ENCODE measurements at places on chromosomes 6 and 20. TPM values are rescaled to one million over a fixed set of nuclear protein-coding genes. Genes with fewer than 3 reads are reported as not detected.

The PDE10A gene
- not detected for total RNA-seq

The NKAIN2 gene
- not detected for total RNA-seq

The DNMT3B gene
- 1.1 TPM for total RNA-seq

The SIRPB2 gene
- not detected for total RNA-seq

The COL21A1 gene
- total RNA-seq, result not detected

The ARFGEF3 gene
- total RNA-seq, result 0.47 TPM

The FAM217A gene
- not detected for total RNA-seq

DNA sequence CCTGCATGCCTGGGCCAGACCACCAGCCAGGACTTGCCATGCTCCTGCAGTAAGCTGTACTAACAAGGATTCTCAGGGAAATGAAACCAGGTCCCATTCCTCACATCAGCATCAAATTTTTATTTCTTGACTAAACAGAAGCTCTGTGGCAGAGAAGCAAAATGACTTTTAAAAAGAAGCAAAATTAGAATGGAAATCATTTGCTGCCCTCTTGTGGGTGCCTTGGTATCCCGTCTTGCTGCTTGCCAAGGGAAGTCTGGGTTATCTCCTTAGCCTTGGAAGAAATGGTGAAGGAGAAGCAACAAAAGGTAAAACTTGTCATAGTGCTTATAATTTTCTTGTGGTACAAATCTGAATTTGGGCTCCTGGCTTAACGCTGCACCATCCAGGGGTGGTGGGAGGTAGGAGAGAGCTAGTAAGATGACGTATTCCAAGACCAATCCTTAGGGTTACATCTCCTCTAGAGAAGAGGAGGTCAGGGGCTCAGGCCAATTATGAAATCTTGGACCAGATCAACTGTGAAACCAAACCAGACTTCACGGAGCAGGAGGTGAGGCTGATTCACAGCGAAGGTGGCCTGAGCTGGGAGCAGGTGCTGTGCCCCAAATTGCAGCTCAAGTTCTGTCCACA lies 107.5 kb downstream of the FAXC start:
- DNase-seq, result no peak
- H3K4me1 ChIP-seq, result no peaks in the 10 kb centered on the region
- no peak overlapping the region for H3K27ac ChIP-seq
- H3K27me3 ChIP-seq, result peaks cover 4% of the 10 kb centered on the region

DNA sequence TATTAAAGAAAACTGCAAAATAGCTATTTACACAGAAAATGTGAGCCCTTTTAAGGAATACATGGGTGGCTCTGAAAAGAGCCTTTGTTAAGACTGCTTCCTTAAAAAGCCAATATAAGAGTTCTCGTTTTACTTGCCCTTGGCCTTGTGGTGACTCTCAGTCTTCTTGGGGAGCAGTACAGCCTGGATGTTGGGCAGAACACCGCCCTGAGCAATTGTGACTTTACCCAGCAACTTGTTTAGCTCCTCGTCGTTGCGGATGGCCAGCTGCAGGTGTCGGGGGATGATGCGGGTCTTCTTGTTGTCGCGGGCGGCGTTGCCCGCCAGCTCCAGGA lies 111.5 kb downstream of the HFE start:
- H3K27me3 ChIP-seq, result no peaks in the 10 kb centered on the region
- DNase-seq, result no peak
- peak overlapping the region; percentile 93 for H3K27ac ChIP-seq
- peak overlapping the region; percentile 87 for H3K4me3 ChIP-seq
- H3K4me1 ChIP-seq, result peaks cover 51% of the 10 kb centered on the region

GRCh38 chr20:42742926-42743325 lies 446.8 kb downstream of the PTPRT start:
- no peaks in the 10 kb centered on the region for H3K36me3 ChIP-seq
- H3K27me3 ChIP-seq, result no peaks in the 10 kb centered on the region
- H3K27ac ChIP-seq, result no peak overlapping the region

DNA sequence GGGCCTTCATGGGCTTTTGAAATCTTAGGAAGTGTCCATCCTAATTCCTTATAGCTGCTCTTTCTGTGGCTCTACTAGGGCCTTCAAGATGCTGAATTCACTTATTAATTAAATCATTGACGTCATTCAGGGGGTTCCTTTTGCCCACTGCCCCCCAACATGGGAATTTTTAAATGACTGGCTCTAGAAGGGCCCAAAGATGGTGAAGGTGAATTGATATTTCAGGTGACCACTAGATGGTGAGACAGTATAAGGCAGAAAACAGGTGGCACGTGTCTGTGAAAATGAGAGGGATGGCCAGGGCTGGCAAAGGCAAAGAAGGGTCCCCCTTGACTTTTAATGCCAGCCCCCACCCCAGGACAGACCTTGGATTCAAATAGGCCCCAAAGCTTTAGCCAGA lies 11.8 kb downstream of the GNAS start:
- no peaks in the 10 kb centered on the region for H3K36me3 ChIP-seq
- no peak overlapping the region for H3K4me3 ChIP-seq
- H3K27ac ChIP-seq, result no peak overlapping the region

GRCh38 chr20:24139846-24140245 lies 151.3 kb upstream of the GGTLC1 start:
- no peaks in the 10 kb centered on the region for H3K36me3 ChIP-seq
- no peaks in the 10 kb centered on the region for H3K27me3 ChIP-seq
- no peak for DNase-seq
- no peak overlapping the region for H3K4me3 ChIP-seq
- no peaks in the 10 kb centered on the region for H3K4me1 ChIP-seq

DNA sequence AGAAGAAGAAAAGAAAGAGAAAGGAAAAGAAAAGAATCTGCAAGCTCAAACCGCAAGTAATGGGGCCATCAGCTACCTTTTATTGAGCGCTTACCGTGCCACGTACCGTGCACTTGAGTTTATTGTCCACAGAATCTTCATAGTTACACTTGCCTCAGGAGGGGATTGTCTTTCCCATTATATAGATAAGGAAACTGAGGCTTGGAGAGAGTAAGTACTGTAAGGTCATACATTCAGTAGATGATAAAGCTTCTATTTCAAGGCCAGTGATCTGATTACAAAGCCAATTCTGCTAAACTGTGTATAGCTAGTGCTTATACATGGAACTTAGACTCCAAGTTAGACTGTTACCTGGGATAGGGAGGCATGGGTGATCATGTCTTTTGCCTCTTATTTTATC lies 110.4 kb upstream of the IYD start:
- peaks cover 12% of the 10 kb centered on the region for H3K27me3 ChIP-seq
- DNase-seq, result no peak
- H3K27ac ChIP-seq, result no peak overlapping the region
- H3K36me3 ChIP-seq, result no peaks in the 10 kb centered on the region
- H3K4me3 ChIP-seq, result no peak overlapping the region

GRCh38 chr20:63316502-63316921 lies 23.5 kb downstream of the COL20A1 start:
- no peaks in the 10 kb centered on the region for H3K4me1 ChIP-seq
- H3K27ac ChIP-seq, result no peak overlapping the region
- no peak for DNase-seq
- H3K4me3 ChIP-seq, result no peak overlapping the region

- H3K27me3 ChIP-seq, result no peaks in the 10 kb centered on the region
- H3K36me3 ChIP-seq, result no peaks in the 10 kb centered on the region
- H3K4me1 ChIP-seq, result peaks cover 73% of the 10 kb centered on the region
- peak overlapping the region; percentile 90 for H3K27ac ChIP-seq
- DNase-seq, result peak; percentile 50
- H3K4me3 ChIP-seq, result peak overlapping the region; percentile 49
These were observed 100.7 kb upstream of the CARMIL1 start for GRCh38 chr6:25178336-25179035.

GRCh38 chr20:59318803-59319202 lies 18.4 kb downstream of the EDN3 start:
- no peak overlapping the region for H3K4me3 ChIP-seq
- no peaks in the 10 kb centered on the region for H3K36me3 ChIP-seq
- H3K27me3 ChIP-seq, result peaks cover 7% of the 10 kb centered on the region
- no peak overlapping the region for H3K27ac ChIP-seq

DNA sequence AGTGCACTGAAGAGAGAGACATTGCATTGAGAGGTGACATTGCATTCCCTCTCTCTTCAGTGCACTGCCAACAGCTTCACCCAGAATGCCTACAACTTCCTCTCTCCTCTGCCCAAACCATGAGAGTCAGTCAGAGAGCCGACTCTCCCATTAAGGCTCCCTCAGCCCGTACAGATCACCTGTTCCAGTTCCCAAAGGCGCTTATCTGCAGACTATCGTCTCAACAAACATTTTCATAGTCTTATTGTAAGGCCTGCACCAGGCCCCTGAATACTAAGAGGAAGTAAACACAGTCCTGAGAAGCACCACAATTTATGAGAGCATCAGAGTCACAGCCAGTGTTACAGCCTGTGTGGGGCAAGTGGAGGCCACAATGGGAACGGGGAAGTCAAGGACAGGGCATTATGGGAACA lies 53.7 kb downstream of the GFOD1 start:
- peaks cover 57% of the 10 kb centered on the region for H3K4me1 ChIP-seq
- peak overlapping the region; percentile 36 for H3K27ac ChIP-seq
- H3K4me3 ChIP-seq, result no peak overlapping the region
- H3K36me3 ChIP-seq, result peaks cover 20% of the 10 kb centered on the region

DNA sequence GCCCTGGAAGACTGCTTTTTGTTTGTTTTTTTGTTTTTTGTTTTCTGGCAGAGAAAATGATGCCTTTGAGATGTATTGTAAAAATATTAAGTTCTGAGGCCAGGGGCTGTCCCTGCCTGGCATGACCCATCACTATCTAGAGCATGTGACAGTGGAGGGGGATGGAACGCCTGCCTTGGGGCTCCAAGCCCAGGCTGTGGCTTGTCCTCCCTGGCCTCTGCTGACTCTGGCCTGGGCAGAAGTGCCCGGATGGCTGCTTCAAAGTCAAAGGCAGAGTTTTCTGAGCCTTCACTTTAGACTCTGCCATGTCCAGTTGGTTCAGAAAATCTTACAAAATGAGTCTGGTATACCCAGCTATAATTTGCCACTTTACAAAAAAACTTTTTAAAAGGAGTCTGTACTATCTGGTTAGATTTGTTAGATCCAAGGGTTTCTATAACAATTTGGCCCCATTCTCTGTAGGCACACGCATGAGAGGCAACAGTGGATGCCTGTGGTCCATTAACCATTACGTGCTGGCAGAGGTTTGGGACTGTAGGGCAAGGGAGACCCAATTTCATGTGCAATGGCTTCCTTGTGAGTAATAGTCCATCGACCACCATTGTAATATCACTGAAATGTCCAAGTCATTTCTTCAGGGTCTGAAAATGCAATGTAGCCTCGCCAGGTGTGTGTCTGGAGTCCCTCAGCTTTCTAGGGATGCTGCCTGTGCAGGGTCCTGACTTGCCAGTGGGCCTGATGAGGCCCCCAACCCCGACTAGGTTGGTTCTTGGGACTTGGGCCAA lies 8.3 kb downstream of the PPP1R3G start:
- peaks cover 32% of the 10 kb centered on the region for H3K27me3 ChIP-seq
- H3K4me1 ChIP-seq, result no peaks in the 10 kb centered on the region
- no peak for DNase-seq

GRCh38 chr6:55664591-55665587 lies 85.9 kb upstream of the HMGCLL1 start:
- DNase-seq, result no peak
- H3K36me3 ChIP-seq, result no peaks in the 10 kb centered on the region
- H3K4me3 ChIP-seq, result no peak overlapping the region
- H3K27ac ChIP-seq, result no peak overlapping the region
- no peaks in the 10 kb centered on the region for H3K4me1 ChIP-seq

DNA sequence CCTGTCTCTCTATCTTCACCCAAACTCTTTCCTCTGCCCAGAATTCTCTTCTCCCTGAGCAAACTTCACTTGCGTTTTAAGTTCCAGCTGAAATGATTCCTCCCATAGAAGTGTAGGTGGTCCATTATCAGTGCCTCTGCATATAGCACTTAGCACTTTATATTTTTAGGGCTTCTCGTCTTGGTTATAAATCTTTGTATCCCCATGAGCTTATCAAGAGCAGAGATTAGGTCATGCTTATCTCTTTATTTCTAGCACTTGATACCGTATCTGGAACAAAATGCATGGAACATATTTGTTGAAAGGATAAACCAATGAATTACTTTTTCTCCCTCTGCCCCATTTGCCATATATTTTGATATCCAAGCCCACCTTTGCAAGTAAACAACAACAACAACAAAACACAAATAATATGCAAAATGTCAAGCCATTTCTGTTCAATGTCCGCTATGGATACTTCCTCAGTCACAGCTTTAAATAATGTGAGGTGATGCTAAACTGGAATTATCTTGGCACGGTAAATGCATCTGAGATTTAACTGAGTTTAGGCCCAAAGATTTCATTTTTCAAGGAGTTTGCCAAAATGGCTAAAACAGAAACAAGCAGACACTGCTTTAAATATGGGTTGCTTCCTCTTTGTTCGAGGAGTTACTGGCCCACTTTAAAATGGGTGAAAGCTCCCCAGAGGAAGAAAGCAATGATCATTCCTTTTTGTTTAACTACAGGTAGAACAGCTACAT lies 106.2 kb upstream of the STMND1 start:
- no peak overlapping the region for H3K27ac ChIP-seq
- no peak for DNase-seq
- H3K27me3 ChIP-seq, result peaks cover 29% of the 10 kb centered on the region
- H3K4me3 ChIP-seq, result no peak overlapping the region

DNA sequence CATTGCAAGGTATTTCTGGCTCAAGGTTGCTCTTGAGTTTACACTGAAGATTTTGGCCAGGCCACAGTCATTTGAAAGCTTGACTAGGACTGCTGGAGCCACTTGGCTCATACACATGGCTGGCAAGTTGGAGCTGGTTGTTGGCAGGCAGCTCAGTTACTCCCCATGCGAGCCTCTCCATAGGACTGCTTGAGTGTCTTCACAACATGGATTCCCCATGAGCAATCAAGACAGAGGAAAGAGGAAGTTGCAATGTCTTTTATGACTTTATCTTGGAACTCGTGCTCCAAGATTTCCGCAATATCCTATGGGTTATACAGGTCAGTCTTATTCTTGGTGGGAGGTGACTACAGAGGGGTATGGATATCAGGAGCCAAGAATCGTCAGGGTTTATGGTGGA lies 1.4 kb upstream of the MANBAL start:
- H3K27ac ChIP-seq, result peak overlapping the region; percentile 68
- peaks cover 12% of the 10 kb centered on the region for H3K4me1 ChIP-seq
- peaks cover 6% of the 10 kb centered on the region for H3K27me3 ChIP-seq
- peaks cover 14% of the 10 kb centered on the region for H3K36me3 ChIP-seq
- H3K4me3 ChIP-seq, result peak overlapping the region; percentile 47
- DNase-seq, result no peak

GRCh38 chr20:35215066-35215956 lies 11.2 kb upstream of the MMP24 start:
- H3K27me3 ChIP-seq, result no peaks in the 10 kb centered on the region
- no peak overlapping the region for H3K4me3 ChIP-seq
- no peak for DNase-seq

All from activated CD4-positive, alpha-beta T cell treated with anti-CD3 and anti-CD28 coated beads, Interleukin-2, amount 10 ng/mL, durations not matched to agents 24 days and 14 days (primary cell).